Hematopoietic multipotent progenitor cell treated with erythropoietin and hydrocortisone succinate and interleukin-3 and kit ligand, for 6 days (in vitro differentiated cells): ENCODE measurements at places on chromosomes 12 and 14.

DNA sequence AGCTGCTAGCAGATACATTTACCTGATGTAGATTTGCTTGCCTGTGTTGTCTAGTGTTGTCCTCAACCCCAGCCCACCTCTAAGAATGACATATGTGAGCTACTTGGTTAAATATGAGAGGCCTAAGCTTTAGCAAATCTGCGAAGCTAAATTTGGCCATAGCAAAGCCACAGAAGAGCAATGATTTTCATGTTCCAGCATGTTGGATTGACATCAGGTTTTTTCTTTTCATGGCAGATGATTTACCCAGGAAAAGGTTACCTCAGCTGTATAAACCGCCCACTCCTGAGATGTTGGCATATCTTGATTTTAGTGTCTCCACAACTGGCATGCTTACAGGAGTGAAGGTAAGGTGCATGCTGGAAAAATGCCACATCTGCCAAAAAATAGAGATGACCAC is 36.4 kb upstream of the ATF1 start:
- DNase-seq = no peak

DNA sequence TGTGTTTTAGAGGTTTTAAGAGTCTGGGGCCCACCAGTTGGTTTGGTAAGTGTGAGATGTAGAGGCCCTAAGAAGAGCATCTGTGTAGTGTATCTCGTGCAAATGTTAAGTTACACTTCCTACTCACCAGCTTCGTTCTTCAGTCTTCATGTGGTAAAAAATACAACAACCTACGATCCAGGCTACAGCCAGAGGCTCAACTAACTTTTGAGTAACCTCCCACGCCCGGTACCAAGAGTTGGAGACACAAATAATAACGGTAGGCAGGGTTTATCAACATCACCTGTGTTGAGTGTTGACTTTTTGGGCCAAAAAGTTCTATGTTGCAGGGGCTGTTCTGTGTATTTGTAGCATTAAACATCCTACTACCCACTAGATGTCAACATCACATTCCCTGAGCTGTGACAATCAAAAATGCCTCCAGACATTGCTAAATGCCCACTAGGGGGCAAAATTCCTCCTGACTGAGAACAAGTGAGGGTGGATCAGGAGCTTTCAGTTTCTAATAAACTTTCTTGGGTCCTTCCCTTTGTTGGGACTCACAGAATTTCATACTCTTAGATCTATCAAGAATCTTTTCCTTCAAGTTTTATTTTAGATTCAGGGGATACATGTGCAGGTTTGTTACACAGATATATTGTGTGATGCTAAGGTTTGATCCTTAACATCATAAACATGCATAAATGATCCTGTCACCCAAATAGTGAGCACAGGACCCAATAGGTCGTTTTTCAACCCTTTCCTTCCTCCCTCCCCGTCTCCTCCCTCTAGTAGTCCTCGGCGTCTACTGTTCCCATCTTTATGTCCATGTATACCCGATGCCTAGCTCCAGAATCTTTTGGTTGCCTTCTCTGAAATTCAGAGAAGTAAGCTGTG is 94.7 kb downstream of the SLC2A13 start:
- peak; percentile 92 for DNase-seq

DNA sequence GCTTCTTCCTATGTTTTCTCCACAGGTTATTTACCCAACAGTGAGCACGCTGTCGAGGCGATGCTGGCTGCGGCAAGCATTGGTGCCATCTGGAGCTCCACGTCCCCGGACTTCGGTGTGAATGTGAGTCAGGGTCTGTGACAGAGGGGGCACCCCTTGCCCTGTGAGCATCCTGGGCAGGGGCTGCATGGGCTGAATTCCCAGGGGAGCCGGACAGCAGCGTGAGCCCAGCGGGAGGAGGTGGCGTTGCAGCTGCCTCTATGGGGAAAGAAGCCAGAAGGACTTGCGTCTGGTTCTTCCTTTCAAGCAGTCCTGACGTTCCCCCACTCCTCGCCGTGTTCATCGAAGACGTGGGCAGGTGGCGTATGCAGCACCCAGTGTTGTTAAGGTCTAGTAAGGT is 26.2 kb downstream of the AACS start:
- no peak for DNase-seq

DNA sequence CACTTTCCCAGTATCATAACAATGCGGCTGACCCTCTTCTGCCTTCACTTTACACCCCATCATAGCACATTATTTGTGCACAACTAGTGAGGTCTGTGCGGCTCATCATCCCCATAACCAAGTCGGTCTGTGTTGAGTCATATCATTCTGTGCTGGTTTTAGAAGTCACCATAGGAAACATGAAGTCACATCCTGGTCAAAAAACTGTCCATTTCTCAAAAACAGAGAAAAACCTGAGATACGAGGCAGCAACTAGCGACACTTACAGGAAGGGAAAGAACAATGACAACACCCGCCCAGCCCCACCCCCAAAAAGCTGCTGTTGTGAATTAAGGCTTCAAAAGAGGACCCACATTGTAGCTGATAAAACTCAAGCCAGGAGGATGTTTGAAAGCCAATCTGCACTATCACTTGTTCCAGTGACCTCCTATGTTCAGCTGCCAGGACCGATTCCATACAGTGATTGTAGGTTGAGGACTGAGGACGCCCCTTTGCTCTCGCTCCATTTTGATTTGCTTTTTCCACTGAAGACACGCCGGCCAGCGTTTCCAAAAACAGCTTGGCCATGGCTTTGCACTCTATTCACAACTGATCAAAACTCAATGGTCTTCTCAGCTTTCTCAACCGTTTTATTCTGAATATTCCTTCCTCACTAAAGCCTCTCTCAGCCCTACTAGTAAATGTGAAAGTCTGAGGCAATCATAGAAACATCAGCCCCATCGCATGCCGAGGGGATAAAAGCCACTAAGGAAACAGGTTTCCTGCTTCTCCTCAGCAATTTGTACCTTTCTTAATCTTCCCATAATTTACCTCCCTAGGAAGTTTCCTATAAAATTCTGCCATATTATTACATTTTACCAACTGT is 87.5 kb downstream of the DUSP16 start:
- peak; percentile 39 for DNase-seq

GRCh38 chr12:50934371-50934851 is 17.9 kb upstream of the HIGD1C start:
- peak; percentile 27 for DNase-seq

DNA sequence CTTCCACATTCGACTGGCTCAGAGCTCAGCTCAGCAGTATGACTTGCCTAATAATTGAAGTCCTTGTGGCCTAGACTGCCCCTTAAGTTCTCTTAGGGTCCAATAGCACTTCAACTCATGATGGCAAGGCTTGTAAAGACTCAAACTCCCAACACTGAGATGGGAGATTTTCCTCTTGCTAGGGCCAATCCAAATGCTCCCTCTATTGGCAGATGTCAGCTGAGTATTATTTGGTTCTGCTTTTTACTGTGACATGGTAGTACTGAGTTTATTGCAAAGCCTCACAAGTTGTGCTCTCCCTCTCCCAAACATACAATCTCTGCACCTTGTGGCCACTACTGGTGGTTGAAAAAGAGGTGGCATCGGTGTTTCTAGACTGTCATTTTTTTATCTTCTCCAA is 164.2 kb downstream of the ALG10 start:
- DNase-seq = peak; percentile 28

DNA sequence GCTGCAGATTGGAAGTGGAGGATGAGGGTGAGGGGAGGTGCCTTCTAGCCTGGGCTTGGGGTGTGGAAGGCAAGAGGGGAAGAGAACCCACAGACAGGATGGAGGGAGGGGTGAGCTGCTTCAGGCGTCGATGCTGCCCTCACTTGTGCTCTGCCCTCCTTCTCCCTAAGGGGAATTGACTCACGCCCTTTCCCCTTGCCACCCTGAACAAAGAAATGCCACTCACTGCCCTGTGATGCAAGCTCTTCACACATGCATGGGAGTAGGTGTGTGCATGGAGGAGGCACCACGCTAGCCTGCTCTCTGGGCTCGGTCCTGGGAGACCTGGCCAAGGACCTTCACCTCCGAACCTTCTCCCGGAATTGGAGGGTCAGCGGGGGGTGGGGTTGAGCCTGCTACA is 35.7 kb upstream of the PRMT8 start:
- no peak for DNase-seq

DNA sequence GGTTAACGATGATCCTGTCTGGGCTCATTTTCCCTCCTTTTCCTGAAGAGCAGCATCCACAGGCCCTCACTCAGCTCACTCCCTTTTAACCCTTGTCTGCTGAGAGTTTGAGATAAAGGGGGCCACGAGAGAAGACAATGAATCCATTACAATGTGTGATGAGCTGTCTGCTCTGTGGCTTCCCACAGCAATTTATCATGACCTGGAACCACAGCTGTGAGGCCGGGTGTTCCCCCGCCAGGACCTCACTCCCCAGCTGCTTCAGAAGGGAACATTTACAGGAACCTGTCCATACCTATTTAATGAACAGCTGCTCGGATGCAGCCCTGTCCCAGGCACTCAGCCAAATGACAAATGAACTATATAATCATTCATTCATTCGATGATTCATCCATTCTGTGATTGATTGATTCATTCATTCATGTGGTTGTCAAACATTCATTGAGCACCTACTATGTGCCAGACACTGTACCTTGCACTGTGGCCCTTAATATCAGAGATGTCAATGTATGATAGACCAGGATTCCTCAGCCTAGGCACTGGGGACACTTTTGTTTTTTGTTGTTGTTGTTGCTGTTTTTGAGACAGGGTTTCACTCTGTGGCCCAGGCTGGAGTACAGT is 18.5 kb upstream of the P2RX7 start:
- DNase-seq = peak; percentile 55

DNA sequence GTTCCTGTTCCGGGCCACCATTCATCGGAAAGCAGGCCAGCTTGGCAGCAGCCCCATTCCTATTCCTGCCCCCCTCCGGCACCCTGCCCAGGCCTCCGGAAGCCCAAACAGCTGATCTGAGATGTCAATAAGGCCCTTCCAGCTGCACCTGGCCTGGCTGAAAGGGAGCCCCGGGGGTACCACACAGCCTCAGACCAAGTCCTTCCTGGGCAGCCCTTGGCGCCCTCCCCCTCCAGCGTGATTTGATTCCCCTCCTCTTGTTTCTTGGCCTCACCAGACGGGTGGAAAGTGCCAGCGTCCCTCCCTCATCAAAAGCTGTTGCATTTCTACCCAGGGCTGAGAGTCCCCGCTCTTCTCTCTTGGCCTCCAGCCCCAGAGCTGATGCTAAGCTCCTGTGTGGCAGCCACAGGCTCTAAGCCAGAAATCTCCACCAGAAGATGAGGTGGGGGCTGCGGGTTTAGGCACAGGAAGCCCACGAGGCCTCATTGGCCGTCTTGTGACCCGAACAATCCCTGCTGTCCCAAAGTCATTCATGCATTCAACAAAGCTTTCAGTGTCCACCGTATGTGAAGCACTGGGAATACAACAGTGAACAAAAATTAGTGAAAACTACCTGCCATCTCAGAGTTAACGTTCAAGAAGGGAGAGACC is 215.4 kb downstream of the SLC41A2 start:
- DNase-seq = no peak

GRCh38 chr12:49017891-49018260 is 700 bp downstream of the PRKAG1 start:
- DNase-seq = peak; percentile 80

- DNase-seq = peak; percentile 71
These were observed 4.7 kb upstream of the RHOF start for GRCh38 chr12:121797937-121798786.

- DNase-seq = no peak
These were observed 1.1 kb upstream of the ABCC9 start for GRCh38 chr12:21942377-21942703.

DNA sequence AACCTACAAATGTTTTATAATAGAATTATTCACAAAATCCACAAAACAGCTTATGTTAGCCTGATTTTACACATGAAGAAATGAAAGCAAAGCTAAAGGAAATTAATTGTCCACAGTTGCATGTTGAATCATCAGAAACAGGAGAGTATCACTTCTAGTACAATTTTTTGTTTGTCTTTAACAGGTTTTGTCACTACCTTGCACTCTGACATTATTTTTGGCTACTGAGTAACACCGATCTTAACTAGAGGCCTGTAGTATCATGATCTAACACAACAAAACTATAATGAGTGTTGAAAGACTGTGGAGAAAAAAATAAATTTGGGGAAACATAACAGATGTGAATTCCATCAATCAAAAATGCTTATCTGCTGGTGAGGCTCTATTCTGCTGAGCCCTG is 60.1 kb downstream of the TAOK3 start:
- DNase-seq = no peak

- peak; percentile 80 for DNase-seq
These were observed 1.7 kb upstream of the SELPLG start for GRCh38 chr12:108635201-108635996.

GRCh38 chr12:12983420-12984035 is 16.5 kb downstream of the HEBP1 start:
- peak; percentile 72 for DNase-seq

DNA sequence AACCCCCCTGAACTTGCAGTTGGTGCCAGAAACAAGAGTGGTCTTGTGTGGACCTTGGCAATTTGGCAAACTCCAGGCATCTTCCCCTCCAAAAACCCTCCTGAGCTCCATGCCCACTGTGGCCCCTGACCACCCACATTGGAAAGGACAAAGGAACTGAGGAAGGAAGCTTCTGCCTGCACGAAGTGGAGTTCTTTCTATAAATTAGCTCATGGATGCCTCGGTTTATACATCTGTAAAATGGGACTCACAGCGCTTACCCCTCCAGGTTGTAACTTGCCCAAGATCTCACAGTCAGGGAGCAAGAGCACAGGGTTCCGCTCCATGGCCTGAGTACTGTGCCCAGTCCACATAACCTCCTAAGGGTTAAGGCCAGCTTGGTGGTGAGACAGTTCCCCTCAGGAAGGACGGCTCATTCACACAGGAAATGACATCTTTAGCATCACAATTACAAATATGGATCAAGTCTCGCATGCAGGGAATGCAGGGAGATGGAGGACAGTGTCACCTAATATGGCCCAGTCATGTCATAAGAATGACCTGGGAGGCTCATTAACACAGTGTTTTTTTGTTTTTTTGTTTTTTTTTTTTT is 66.6 kb downstream of the CLMN start:
- no peak for DNase-seq

GRCh38 chr14:73567951-73568885 is 795 bp upstream of the ACOT2 start:
- DNase-seq = no peak

DNA sequence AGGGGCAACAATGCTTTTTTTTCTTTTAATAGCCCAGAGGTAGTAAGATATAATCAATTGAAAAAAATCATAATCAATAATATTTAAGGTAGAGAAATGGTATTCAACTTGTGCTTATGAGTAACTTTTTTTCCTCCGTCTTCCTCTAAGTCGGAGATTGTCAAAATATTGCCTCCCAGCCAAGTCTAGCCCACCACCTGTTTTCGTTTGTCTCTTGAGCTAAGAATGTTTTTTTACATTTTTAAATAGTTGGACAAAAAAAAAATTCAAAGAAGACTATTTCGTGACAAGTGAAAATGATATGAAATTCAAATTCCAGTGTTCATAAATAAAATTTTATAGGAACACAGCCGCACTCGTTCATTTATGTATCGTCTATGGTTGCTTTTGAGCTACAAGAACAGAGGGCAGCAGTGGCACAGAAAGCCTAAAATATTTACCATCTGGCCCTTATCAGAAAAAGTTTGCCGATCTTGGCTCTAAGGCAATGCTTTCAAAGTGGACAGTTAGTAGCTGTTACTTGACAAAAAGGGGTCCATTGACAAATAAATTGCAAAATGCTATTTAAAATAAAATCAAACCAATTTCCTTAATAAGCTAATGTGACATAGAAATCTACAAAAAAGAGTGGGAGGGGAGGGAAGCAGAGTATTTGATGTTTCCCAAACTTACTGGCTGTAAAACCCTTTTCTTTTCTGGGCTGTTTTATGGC is 40.8 kb upstream of the MAX start:
- DNase-seq = no peak
